ENCODE measurements at places on chromosomes 1 and 21.

GRCh38 chr1:244918421-244919319 lies 54.3 kb upstream of the HNRNPU start:
- DNase-seq, result peak; percentile 9

GRCh38 chr1:47198214-47198613 lies 8.4 kb upstream of the PDZK1IP1 start:
- DNase-seq, result no peak

- DNase-seq, result peak; percentile 47
These were observed 4.6 kb downstream of the DMAP1 start for GRCh38 chr1:44217809-44218410.

DNA sequence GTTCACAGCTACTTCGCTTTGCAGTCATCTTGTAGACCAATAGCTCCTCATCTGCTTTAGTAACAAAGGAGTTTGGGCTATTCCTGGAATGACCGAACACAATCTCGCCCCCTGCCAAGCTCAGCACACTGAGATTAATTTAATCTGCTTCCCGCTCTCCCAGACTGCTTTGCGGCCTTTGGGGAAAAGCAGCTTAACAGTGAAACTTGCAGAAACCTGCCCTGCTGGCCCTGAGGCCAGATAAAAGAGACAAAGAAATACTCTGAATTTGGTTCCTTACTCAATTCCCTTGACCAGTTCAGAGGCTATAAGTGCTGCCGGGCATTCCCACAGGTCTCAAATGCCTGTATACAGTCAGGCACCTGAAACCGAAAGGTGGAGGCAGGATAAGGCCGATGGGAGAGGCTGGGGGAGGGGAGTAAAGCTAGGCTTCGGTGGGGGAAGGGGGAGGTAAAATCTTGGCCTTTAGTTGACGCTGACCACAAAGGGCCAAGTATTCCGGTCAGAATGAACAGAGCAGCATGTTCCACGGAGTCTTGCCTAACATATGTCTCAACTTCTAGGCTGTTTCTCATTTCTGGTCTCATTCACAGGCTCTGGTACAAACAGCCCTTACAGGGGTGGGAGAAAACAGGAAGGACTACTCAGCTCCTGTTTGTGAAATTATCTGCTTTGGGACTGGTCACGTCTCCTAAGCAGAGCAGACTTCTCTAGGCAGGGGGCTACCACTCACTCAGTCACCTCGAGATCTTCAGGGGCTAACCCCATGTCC lies 17.7 kb upstream of the A3GALT2 start:
- DNase-seq, result peak; percentile 71

GRCh38 chr1:19976317-19977003 lies 3.0 kb downstream of the PLA2G2A start:
- no peak for DNase-seq

Data from fibroblast of skin of abdomen (primary cell).